Cerebellar cortex (tissue), 1 donor: ENCODE measurements at places on chromosomes 5 and 9.

DNA sequence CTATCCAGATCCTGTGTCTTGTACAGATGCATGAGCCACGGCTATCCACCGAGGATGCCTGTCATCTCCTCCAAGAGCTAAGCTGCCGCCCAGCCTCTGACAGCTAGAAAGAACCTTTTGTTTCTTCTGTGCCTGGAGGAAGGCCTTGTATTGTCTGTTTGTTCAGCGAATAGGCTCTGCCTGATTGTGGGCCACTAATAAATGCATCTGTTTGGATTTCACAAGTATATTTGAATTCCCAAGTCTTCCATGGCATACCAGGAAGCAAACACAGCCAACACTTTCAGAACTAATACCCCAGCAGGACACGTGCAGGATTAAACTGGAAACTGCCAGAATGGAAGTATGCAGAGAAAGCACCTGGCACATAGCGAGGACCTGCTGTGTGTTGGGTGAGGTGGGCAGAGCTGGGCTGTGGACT lies 92.7 kb upstream of the NEURL1B start:
- DNase-seq = no peak

- no peak for DNase-seq
Observed at GRCh38 chr5:29899583-29899982, 1293.9 kb upstream of the CDH6 start.

DNA sequence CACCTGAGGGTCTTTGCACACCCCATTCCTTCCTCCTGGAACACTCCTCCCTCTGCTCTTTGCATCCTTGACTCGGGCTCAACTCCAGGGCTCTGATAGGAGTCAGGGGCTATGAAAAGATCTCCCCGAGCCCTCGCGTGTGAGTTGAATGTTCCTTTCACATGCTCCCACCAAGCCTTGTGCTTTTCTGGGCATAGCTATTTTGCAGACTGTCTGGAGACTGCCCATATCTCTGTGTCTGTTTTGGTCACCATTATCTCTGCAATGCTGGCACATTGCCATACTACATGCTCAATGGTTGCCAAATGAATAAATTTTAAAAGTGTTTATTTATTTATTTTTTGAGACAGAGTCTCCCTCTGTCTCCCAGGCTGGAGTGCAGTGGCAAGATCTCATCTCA lies 56.9 kb upstream of the PLPP1 start:
- DNase-seq = no peak

- no peak for DNase-seq
Observed at GRCh38 chr5:7018198-7018597, 305.0 kb downstream of the TENT4A start.

GRCh38 chr5:144567421-144567780 lies 396.7 kb downstream of the KCTD16 start:
- DNase-seq = no peak

- DNase-seq = no peak
Observed at GRCh38 chr5:29811914-29812679, 1381.4 kb upstream of the CDH6 start.

DNA sequence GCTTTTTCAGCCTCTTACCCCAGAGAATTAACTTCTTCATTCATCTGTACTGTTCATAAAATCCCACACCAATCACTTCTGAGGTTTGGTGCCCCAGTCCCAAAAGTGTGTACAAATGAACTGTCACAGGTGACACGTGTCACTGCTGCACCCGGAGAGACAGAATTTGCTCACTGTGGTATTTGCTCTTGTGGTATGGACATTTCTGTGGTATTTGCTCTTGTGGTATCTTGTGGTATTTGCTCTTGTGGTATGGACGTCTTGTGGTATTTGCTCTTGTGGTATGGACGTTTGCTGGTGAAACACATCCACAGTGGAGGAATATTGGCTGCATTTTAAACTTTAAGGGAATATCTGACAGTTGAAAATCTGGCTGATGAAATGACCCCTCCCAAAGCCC lies 214.9 kb upstream of the DAP start:
- DNase-seq = no peak
